GF-D8 (cell line): ENCODE measurements at places on chromosomes 12 and 14.
A peak's percentile ranks its signal among the peaks of the same experiment; 100 is the strongest.

- DNase-seq, result no peak
These were observed 85.4 kb downstream of the WSCD2 start for GRCh38 chr12:108214486-108214885.

DNA sequence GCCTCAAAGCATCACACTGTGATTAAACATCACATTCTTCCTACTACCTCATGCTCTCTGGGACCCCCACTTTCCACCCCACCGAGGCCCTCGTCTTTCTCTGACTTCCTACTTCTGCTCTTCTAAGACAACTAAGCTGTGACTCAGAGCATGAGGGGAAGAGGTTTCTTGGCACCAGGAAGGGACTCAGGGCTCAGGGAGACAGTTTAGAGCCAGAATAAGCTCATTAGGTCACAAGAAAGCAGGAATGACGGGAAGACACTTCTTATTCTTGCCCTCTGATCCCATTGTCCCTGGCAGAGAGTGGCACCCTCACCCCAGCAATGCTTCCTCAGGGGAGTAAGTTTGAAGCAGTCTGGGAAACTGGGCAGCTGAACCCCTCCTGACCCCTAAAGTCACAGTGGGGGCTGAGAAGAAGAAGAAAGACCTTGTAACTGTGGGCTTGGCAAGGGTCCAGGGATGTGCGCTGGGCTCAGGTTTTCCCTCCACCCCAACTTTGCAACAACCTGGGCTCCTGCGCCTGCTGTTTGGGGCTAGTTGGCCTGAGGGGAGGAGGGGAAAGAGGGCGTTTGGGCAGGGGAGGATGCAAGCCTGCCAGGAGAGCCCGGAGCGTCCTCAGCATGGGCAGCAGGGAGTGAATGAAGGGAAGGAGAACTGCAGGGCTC is 64.6 kb upstream of the ACTN1 start:
- DNase-seq, result no peak

- no peak for DNase-seq
These were observed 41.0 kb upstream of the PLEKHG3 start for GRCh38 chr14:64663174-64663573.

- DNase-seq, result no peak
These were observed 37.1 kb downstream of the CHGA start for GRCh38 chr14:92959761-92960680.

DNA sequence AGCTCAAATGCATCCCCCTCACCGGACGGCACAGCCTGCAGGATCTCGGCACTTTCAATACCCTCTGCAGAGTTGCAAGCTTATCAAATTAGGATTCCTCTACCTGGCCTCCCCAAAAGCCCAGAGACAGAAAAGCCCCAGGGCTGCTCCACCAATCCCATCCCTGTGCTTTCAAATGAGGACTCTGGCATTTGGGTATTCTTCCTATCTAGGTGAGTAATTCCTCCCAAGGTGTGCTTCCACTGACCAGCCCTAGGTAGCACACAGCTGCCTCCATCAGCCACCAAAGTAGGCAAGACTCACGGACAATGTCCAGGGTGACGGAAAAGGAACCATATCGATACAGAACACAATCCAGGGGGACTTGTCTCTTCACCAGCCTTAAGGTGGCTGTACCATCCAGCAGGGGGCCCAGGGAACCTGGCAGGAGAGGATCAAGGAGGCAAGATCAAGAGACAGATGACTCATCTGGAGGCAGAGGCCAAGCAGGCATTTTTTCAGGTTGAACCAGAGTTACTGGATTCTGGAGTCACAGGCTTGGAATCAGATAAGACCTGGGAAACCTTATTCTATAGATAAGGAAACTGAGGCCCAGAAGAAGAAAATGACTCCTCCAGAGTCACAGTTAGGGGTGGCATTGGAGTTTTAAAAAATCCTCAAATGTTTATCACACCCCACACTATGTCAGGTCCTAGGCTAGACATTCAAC is 9.9 kb downstream of the PMEL start:
- no peak for DNase-seq

DNA sequence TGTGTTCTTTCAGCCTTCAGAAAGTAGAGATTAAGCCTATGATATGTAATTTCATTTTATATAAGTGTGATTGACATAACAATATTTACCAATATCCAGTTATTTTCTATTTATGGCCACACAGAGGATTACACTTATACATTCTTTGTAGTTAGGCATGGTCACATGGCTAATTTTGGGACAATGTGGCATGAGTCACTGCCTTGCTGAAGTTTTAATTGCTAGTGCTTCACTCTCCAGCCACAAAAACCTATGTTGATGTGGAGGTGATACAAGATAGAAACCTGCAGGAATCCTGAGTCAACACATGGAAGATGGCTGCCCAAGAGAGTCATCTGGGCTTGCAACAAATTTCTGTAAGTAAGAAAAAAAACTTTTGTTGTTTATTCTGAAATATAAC is 17.0 kb downstream of the CLEC14A start:
- no peak for DNase-seq

GRCh38 chr12:92485351-92486348 is 217.1 kb upstream of the PLEKHG7 start:
- no peak for DNase-seq

DNA sequence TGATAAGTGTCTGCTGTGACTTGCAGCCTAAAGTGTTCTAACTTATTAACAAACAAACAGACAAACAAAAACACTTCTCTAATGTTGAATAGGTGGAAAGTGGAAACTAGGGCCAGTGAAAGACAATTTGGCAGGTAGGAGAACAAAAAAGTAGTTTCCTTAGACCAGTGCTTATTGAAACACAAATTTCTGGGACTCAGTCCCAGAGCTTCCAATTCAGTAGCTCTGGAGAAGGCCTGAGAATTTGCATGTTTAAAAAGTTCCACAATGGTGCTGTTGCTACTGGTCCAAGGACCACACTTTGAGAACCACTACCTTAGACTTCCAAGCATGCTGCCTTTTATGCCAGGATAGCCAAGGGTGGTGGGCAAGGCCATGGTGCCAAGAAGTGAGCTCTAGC is 67.8 kb downstream of the AKAP6 start:
- no peak for DNase-seq

- DNase-seq, result no peak
These were observed 483 bp downstream of the POC1B start for GRCh38 chr12:89525305-89525823.

DNA sequence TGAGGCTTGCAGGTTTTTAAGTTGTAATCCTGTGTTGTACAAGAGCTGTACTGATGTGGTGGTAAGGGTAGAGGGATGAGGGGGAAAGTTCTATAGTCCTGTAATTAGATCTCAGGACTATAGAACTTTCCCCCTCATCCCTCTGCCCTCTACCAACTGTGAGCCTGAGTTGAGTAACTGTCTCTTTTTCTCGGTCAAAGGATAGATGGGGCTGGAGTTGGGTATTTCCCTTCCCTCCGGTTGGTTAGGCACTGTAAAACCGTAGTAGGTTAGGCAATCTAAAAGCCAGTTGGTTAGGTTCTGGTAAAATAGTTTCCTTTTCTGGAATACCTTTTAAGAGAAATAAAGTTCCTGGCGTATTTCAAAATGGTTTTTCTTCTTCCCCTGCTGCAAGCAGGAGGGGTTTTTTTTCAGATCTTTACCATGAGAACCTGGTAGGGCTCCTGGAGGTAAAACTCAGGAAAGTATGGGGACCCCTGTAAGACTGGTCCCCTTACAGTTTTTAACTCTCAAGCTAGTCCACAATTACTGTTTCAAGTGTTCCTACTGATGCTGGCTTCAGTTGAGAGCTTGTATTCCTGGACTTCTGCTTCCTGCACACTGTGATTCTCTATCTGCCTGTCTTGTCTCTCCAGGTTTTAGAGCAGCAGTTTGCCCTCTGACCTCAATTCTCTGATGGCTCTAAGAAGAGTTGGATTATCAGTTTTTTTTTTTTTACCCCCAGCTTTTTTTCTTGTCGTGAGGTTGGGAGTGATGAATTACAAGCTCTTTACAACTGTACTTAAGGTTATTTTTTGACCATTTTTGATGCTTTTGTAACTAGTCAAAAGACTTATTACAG is 58.7 kb downstream of the FUT8 start:
- DNase-seq, result no peak

GRCh38 chr12:67630373-67631088 is 18.0 kb upstream of the DYRK2 start:
- DNase-seq, result peak; percentile 80

- DNase-seq, result no peak
These were observed 199.0 kb upstream of the SLC38A2 start for GRCh38 chr12:46571608-46572007.

DNA sequence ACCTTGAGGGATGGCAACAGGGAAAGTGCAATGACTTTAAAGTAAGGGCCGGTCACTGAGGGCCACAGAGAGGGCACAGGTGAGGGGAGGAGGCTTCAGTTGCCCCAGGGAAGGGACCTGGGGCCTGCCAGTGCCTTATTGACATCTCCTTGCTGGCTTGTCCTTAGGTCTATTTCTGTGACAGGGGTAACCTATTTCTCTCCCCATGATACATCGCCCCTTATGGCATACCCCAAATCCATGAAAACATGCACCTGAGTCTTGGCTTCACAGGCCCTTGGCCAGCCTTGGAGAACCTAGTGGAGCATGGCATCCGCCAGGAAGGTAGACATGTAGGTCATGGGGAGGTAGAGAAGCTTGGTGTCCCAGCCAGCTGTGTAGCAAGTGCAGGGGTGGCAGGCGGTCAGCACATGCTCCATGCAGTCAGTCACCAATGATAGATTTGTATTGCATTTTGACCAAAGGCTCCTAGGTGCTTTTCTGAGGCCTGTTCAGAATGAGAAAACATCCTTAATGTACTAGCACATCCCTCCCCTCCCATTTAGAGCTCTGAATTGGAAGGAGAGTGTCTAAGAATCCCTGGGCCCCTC is 23.6 kb upstream of the RDH16 start:
- DNase-seq, result no peak

- no peak for DNase-seq
These were observed 4.4 kb downstream of the GPR19 start for GRCh38 chr12:12691549-12691948.

DNA sequence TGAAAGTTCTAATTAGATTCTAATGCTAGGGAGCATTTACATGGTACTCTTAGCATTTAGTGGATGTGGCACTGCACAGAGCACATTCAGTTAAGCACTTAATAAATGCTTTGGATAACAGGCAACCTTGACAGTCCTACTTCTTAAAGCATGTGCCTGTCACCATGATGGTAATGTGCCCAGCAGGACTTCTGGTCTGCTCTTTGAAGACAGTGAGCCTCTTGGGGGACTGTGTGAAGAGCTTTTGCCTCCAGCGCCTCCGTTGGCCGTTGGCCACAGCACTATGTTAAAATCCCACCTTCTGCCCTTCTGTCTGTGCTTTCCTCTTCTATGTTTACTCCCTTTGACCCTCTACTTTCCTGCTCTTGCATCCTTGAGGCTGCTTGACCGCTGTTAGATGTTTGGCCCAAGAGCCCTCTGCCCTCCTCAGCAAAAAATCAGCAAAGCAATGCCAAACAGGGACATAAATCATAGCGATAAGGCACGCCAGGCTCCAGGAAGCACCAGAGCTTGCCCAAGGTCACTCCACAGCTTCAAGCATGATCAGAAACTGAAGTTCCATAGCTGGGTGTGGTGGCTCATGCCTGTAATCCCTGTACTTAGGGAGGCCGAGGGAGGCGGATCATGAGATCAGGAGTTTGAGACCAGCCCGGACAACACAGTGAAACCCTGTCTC is 8.3 kb downstream of the CDKL1 start:
- no peak for DNase-seq

DNA sequence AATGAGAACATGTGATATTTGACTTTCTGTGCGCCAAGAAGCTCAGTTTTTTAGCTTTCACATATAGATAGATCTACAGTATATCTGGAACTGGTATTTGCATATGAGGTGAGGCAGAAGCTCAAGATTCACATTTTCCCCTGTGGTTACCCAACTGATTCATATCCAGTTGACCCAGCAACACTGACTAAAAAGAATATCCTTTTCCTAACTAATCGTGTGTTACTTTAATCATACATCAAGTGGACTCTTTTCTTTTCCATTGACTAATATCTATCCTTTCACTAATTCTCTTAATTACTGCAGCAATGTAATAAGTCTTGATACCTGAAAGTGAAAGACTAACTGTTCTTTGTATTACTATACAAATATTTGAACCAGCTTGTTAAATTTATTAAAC is 236.1 kb downstream of the AEBP2 start:
- DNase-seq, result no peak

GRCh38 chr12:21500786-21501257 is 613 bp downstream of the RECQL start:
- no peak for DNase-seq

GRCh38 chr12:68977335-68977734 is 44.4 kb upstream of the CPM start:
- no peak for DNase-seq

DNA sequence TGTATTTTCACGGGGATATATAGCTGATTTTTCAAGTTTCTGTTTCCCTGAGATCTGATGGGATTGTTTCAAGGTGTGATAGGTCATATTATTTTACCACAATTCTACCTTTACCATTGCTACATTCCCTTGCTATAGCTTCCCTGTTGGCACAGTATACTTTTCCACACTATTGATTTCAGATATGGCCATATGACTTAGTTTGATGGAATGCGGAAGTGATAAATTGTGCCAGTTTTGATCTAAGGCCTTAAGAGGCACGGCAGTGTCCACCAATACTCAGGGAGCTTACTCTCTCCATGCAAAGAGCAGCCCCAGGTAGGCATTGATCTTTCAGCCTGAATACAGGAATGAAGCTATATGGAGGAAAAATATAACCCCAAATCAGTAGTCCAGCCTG is 315.7 kb downstream of the SLC16A7 start:
- no peak for DNase-seq

DNA sequence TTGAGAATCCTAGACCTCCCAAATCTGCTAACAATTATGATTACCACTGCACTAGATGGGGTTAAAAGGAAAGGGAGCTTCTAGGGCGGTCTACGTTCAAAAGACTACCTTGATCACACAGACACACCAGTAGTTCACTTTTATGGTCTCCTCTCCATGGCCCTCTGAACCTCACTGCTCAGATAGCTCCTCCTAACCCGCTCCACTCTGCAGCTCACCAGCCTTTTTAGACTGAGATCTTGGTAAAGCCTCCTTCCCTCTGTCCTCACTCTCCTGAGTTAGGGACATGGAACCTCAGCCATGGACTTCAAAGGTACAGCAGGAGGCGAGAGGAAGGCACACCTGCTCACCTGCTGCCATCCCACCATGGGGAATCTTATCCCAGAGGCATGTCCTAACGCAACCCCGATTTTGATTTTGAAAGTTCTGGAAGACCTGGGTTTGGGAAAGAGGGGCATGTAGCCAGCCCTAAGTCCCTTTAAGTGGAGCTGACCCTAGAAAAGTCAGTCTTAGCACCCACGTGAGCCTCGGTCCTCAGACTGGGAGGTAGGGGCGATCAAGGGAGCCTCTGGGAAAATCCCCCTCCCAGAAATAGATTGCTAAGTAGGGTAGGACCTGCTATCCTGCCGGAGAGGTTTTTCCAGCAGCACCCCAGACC is 1.3 kb downstream of the ZNF219 start:
- no peak for DNase-seq

DNA sequence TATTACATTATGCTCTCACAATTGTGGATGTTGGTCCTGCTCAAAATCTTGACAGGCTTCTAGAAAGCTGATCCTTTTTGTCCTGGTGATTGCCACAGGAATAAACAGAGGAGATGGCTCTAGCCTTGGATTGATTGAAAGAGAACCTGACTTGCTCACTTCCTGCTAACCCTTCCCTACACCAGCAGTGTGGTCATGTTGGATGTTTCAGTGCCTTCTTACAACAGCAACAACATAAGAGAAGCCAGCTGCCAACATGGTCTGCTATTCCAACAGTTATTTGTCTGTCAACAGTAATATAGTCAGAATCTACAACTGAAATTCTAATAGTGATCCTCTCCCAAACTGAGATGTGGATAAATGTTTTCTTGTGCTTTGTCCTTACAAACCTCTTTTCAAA is 311.6 kb upstream of the DIO2 start:
- no peak for DNase-seq

GRCh38 chr12:29035112-29035511 is 114.0 kb upstream of the FAR2 start:
- DNase-seq, result no peak
